MCF 10A (cell line): ENCODE measurements at places on chromosomes 16 and 17.

GRCh38 chr17:82041144-82041814 lies 3.8 kb upstream of the DCXR start:
- no peak for DNase-seq

DNA sequence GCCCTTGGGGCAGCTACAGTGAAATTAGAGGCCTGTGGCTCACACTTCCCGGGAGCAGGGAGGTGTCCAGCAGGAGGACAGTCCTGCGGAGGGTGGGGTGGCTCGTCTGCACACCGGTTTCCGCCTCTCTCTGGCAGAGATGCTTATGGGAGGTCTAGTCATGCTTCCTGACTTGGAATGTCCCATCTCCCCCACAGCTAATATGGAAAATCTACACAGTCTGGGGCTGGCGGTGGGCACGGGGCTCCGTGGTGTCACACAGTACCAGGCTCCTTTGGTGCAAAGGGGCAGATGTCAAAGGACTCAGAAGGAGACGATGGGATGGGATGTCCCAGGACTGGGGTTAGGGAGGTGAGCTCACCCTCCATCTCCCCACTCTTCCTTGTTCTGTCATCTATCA lies 44.1 kb upstream of the DOC2B start:
- DNase-seq = no peak

DNA sequence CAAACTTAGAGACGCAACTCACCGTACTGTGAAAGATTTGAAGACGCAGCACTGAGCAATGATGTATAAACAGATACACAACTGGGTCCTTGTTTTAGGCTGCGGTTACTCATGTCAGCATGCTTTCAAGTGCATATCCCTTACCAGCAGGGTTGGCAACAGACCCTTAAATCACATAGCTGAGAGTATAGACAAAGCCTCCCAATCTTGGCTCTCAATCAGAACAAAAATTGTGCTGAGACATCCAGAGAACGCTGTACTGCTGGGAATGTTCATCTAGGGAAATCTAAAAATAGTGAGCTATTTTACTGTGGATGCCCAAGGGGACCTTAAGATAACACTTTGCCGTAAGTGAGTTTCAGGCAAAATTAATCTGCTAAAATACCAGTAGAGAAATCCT lies 84.4 kb upstream of the NUDT7 start:
- no peak for DNase-seq

DNA sequence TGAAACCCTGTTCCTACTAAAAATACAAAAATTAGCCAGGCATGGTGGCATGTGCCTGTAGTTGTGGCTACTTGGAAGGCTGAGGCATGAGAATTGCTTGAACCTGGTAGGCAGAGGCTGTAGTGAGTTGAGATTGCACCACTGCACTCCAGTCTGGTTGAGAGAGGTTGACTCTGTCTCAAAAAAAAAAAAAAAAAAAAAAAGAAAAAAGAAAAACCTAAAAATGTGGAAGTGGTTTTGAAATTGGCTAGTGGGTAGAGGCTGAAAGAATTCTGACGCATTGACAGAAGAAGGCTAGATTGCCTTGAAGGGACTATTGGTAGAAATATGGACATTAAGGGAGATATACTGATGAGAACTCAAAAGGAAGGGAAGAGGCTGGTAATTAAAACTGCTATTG lies 33.6 kb upstream of the CPPED1 start:
- no peak for DNase-seq

- DNase-seq = no peak
Measured at GRCh38 chr16:76565542-76565941, 288.3 kb downstream of the CNTNAP4 start.

DNA sequence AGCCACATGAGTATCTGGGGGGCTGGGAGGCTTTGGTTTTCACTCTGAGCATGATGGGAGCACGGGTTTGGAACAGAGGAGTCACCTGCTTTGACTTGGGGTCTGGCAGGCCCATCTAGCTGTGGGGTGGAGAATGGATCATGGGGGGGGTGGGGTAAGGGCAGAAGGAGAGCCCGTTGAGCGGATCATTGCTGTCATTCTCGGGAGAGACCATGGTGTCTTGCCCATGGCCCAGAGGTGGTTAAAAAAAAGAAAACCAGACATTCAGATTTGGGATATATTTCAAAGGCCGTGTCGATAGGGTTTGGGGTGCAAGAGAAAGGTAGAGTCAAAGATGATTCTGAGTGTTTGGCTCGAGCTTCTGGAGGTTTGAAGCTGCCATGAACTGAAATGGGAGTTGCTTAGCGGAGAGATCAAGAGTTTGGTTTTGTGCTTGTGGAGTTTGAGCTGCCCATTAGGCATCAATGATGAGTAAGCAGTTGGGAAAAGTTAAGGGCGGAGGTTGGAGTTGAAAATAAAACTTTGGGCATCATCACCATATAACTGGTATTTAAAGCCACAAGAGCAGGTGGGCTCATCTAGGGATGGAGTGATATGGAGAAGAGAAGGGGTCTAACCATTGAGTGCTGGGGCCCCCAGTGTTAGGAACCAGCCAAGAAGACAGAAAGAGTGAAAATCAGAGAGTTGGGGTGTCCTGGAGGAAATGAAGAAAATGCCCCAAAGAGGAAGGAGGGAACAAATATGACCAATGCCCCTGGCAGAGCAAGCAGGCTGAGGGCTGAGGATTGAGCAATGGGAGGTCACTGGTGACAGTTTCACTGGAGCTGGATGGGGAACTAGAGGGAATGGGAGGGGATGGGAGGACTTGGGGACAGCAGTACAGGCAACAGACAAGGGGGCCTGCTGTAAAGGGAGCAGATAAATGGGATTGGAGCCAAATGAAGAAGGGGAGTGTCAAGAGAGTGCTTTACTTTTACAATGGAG lies 1.9 kb downstream of the NOD2 start:
- no peak for DNase-seq

DNA sequence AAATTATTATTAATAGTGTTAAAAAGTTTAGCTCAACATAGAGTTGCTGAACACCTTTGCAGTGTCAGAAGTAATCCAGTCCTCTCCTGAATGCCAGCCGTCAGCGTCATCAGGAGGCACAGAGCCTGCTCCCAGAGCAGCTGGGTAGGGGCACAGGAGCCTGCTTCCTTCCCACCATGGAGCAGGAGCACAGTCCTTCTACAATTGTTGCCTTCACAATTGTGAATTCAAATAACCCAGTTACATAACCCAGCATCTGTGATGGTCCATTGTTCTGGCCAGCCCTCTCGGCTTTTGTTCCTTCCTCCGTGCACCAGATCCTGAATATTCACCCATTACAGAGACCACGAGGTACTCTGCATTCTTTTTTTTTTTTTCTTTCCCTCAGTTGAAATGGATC lies 393.9 kb upstream of the MAF start:
- no peak for DNase-seq

DNA sequence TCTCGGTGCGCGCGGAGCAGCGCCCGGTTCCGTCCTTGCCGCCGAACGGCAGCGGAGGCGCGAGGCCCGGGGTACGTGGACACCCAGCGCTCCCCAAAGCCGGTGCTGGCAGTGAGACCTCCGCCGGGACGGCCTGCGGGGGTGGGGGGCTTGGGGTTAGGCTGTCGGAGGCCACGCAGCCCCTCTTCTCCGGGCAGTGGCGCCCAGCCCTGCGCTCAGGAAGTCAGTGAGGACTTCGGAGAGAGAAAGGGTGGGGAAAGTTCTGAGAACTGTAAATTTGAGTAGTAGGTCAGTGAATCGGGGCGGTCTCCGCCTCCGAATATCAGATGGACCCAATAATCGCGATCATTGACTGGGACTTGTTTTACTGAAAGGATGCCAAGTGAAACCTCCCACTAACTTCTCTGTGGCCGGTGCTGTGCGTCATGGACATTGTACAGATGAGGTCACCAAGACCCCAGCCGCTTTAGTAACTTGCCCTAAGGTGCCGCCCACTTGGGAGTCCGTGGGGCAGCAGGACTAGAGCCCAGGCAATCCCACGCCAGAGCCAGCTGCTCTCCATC lies 468 bp downstream of the IL4R start:
- peak; percentile 93 for DNase-seq

GRCh38 chr16:26157319-26157718 lies 465.6 kb downstream of the HS3ST4 start:
- no peak for DNase-seq

DNA sequence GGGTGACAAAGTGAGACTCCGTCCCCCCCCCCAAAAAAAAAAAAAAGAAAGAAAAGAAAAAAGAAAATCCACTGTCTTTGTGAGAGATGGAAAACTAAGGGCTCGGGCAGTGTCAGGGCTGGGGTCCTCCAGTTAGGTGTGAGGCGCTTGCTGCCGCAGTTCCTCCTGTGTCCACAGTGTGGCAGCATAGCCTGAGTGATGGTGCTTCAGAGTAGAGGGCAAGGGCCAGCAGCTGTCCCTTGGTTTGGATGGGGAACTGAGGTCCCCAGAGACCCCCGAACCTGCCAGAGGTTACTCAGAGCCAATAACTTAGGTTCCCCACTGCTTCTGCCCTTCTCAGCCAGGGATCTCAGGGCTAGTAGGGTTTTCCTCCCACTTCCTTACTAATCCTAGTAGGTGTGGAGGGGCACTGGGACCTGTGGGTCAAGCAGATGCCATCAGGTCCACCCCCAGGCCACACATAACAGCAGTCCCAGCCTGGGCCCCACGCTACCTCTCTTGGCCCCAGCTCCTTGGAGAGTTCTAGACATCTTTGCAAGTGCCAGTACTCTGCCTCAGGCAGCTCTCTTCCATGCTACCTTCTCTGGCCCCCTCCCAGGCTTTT lies 7.9 kb upstream of the LLGL1 start:
- DNase-seq = peak; percentile 72

GRCh38 chr17:18250259-18250658 lies 8.3 kb downstream of the FLII start:
- DNase-seq = peak; percentile 35

DNA sequence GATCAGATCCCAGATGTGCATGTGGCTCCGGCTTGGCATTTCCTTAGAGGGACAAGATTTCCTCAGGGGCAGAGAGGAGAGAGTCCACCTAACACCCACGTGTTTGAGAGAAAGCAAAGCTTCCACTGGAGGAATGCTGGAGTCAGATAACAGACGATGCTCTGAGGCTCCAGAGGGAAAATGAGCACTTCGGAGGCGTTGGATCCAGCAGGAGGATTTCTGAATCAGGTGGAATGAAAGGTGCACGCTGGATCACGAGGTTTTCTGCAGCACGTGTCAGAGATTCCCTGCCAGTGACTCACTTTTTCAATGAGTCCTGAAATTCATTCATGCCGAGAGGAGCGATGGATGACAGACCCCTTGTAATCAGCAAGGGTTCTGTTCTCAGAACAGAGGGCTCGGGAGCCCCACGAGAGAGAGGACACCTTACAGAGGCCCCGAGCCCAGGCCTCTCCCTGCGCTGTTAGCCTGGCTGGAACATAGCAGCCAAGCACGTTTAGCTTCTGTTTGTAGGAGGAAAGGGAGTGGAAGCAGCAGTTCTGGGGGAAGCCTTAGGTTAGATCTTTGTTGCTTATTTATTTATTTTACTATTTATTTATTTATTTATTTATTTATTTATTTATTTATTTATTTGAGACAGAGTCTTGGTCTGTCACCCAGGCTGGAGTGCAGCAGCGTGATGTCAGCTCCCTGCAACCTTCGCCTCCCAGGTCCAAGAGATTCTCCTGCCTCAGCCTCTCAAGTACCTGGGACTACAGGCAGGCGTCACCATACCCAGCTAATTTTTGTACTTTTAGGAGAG lies 49.3 kb upstream of the JPH3 start:
- DNase-seq = peak; percentile 46

DNA sequence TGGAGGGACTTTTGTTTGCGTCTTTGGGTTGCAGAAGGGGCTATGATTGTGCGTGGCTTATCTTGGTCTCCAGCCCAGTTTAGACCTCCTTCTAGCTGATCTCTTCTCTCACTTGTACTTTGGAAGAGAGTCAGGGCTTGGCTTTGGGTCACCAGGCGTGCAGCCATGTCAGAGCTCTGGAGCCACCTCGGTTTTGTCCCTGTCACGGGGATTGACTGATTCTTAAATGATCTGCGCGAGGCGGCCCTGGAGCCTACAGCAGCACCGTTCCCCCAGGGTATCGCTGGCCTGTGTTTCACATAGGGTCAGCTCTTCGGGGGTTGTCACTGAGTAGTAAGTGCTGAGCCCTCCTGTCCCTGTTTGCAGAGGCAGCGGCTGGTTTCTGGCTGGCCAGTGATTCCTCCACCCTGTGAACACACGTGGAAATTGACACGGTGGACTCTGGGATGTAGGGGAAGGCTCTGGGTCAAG lies 209.8 kb upstream of the CHMP6 start:
- no peak for DNase-seq

- DNase-seq = peak; percentile 35
Measured at GRCh38 chr17:50893183-50893993, 27.2 kb upstream of the TOB1 start.
